Activated T-helper 1 cell treated with Interleukin-2 at 50 U/mL for 16 hours (primary cell): ENCODE measurements at places on chromosomes 11 and 22.

- no peak for DNase-seq
These were observed 163.4 kb downstream of the TRIM29 start for GRCh38 chr11:119974467-119974866.

- no peak for DNase-seq
These were observed 23.7 kb upstream of the RFPL3 start for GRCh38 chr22:32333769-32334659.

- DNase-seq, result no peak
These were observed 17.0 kb upstream of the PANX1 start for GRCh38 chr11:94111660-94112059.

- no peak for DNase-seq
These were observed 79.9 kb upstream of the VPREB1 start for GRCh38 chr22:22164541-22165272.

GRCh38 chr11:134243913-134244312, 9.2 kb downstream of the THYN1 start:
- no peak for DNase-seq

- no peak for DNase-seq
These were observed 7.5 kb upstream of the APOBEC3A start for GRCh38 chr22:38949889-38950405.

GRCh38 chr11:111168871-111169270, 76.7 kb upstream of the POU2AF2 start:
- DNase-seq, result no peak

- no peak for DNase-seq
These were observed 160.5 kb upstream of the GRK3 start for GRCh38 chr22:25403811-25404471.

DNA sequence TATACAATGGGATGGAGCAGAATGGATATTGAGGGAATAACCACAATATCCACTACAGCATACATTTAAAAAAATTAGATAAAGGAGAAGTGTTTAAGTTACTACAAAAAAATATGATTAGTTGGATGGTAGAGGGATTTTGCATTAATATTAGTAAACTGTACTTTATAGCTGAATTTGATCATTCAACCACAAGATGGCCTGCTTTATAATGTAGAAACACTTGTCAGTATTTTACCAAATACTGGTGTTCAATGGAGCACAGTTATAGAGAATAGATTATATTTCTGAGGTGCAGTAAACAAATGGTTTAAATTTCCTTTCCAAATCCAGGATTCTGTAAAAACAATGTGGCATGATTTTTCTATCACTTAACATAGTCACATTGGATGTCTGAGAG, 818.8 kb upstream of the CHORDC1 start:
- no peak for DNase-seq

DNA sequence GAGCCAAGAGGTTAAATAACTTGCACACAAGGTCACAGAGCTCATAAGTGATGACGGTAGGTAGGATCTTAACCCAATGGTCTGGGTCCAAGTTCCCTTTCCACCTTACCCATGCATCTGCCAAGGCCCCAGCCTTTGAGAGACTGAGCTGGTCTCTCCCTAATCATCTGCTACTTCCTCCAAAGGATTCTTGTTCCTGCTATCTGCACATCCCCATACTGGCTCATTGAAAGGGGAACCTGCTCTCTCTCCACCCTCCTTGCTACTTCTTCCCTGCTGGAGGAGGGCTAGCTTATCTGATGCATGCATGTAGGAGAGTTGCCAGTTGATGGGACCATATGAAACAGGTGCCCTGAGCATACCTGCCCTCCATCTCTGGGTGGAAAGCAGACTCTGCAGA, 47.7 kb downstream of the COMMD9 start:
- DNase-seq, result no peak

GRCh38 chr11:126480015-126480409, 124.5 kb downstream of the ST3GAL4 start:
- no peak for DNase-seq

DNA sequence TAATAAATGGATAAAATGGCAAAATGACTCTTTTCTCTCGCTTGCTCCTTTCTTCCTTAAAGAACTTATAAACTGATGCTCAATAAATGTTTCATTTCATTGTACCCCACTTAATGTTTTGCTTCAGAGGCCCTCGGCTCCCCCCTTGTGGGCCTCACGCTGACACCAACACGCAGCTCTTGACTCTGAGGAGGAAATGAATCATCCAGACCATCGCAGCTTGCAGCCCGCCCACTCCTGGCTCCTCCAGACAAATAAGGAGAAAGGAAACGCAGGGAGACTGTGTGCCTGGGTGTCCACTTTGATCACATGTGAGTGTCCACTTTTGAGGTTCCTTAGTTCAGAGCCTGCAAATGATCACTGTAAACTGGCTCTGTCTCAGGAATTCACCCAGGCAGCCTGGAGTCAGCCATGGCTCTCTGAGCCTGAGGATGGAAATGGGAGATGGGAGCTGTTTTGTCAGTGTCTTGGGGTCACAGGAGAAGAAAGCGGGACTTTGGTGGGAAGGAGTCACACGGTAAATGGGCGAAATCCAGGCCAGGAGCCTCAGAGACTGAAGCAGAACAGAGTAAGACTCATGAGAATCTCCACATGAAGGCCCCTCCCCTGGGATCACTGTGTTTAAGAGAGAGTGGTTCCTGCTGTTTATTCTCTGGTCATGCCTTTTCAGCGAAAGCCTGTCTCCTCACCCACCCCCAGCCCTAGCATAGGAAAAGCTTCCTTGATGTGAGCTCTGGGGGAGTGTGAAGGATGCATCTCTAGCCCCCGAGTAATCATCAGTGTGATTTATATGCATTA, 96.5 kb downstream of the CWC15 start:
- no peak for DNase-seq

- no peak for DNase-seq
These were observed 3.3 kb upstream of the LRFN4 start for GRCh38 chr11:66853242-66854229.

DNA sequence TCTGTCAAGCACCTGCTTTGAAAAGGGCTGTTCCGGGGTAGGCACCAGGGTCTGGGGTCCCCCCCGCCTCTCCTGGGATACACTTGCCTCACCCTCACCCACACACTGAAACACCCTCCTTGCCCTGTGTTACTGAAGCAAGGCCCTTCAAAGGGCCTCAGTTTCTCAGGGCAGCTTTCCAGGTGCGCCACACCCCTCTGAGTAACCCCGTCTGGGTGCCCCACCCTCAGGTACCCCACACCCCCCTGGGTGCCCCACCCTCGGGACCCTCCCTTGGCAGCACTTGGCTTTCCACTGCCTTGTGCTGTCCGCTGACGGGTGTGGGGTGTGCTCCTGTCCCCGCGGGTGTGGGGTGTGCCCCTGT, 413.6 kb downstream of the TBC1D22A start:
- DNase-seq, result no peak

GRCh38 chr22:32106930-32107329, 52.2 kb downstream of the C22orf42 start:
- no peak for DNase-seq

GRCh38 chr11:121460941-121461514, 8.3 kb upstream of the SORL1-AS1 start:
- DNase-seq, result no peak

DNA sequence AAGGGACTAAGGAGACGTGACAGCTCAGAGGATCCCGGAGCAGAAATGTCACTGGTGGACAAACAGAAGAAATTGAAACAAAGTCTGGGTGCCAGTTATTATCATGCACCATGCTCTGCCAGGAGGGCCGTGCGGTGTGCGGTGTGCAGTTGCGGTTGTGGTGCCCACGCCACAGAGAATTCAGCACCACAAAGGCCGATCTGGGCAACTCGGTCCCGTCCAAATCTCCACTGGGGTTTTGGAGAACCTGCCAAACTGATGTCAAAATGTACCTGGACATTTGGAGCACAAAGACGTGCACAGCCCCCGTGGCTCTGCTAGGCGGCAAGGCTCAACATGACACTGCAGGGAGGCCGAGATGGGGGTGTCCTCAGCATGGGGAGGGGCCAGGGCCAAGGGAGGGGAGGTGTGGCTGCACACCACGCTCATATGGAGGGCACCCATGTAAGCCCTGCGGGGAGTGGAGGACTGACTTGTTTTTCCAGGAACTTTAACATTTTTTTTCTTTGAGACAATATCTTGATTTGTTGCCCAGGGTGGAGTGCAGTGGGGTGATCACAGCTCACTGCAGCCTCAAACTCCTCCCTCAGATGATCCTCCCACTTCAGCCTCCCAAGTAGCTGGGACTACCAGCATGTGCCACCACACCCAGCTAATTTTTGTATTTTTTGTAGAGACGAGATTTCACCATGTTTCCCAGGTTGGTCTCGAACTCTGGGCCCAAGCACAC, 39.4 kb downstream of the GNB1L start:
- no peak for DNase-seq

GRCh38 chr11:877565-877964, 33.0 kb downstream of the CHID1 start:
- no peak for DNase-seq

DNA sequence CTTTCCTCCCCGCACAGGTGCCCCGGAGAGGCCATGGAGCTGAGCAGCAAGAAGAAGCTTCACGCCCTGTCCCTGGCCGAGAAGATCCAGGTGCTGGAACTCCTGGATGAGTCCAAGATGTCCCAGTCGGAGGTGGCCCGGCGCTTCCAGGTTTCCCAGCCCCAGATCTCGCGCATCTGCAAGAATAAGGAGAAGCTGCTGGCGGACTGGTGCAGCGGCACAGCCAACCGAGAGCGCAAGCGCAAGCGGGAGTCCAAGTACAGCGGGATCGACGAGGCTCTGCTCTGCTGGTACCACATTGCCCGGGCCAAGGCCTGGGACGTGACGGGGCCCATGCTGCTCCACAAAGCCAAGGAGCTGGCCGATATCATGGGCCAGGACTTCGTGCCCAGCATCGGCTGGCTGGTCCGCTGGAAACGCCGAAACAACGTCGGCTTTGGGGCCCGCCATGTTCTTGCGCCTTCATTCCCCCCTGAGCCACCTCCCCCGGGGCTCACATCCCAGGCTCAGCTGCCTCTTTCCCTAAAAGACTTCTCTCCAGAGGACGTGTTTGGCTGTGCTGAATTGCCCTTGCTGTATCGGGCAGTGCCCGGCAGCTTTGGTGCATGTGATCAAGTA, 1.3 kb downstream of the TIGD3 start:
- DNase-seq, result no peak

- DNase-seq, result no peak
These were observed 61.6 kb downstream of the METTL15 start for GRCh38 chr11:28169816-28170215.

- DNase-seq, result no peak
These were observed 811.0 kb upstream of the CCDC90B start for GRCh38 chr11:84097186-84097585.

DNA sequence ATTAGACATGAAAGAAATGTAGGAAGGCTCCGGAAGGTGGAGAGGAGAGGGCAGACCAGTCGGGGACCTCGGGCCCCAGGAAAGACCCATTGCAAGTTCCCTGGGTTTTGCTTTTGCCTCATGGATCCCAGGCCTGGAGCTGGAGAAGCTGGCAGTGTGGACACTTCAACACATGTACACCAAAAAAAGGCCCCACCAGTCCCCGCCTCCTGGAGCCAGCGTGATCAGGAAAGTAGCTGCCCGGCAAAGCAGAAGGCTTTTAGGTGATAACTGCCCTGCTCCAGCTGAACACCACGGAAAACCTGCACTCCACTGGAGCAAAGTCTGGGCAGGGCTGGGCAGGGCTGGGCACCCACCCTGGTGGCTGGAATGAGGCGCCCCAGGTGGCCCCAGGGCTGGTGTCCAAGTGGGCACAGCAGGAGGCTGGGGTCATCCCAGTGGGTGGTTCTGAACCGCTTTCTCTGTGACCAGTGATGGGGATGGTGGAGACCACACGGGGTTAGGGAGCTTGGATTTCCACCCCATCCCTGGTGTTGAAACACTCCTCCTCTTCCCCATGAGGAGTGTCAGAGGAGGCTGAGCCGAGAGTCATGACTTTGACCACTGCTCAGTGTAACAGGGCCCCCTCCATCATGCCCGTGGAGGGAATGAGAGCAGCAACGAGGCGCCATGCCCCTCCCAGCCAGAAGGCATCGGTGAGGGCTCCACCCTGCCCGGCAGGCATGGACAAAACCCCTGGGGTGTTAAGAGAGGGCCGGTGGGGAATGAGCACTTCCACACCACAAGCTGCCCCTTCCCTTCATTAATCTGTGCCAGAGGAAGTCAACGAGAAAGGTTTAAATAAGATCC, 16.9 kb upstream of the MUC5AC start:
- DNase-seq, result no peak

- DNase-seq, result no peak
These were observed 1.9 kb downstream of the MS4A10 start for GRCh38 chr11:60786811-60787567.

DNA sequence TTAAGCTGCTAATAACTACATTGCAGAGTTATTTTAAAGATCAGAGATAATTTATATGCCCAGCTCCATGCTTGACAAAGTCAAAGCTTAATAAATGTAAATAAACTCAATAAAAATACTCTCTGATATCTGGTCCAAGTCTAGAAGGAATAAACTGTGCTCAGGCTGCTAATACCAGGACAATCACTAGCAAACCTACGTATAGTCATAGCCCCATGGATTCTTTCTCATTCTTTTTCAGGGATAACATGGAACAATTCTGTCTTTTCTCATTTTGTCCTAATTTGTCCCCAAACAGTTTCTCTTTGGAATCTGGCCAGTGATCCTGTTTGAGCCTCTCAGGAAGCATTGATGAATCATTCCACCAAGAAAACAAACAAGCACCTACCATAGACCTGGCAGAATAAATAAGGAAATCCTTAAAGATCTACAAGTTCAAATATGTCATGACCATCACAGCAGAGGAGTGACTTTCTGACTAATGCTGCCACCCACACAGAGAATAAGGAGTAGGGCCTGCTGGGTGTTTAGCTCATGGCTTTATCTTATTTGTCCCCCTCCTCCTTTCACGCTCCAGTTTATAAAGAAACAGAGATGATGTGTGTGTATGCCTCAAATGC, 14.1 kb upstream of the B3GNT6 start:
- no peak for DNase-seq

- DNase-seq, result no peak
These were observed 111.7 kb downstream of the GGTLC2 start for GRCh38 chr22:22756109-22756508.

- no peak for DNase-seq
These were observed 42.9 kb upstream of the PRR5 start for GRCh38 chr22:44659140-44659539.

DNA sequence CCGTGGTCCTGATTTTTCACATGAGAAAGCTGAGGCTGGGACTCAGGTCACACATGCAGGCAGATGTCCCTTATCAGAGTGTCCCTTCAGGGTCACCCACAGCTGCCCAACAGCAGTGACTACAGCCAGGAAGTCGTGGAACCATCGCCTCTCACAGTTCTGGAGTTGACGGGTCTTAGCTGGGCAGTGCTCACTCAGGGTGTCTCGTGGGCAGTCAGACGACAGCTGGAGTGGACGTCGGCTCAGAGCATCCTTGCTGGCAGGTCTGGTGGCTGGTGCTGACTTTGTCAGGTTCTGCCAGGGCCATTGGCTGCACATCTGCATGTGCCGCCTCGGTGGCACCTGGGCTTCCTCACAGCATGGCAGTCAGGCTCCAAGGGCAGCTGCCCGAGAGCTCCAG, 35.6 kb upstream of the TH start:
- DNase-seq, result no peak

- no peak for DNase-seq
These were observed 71.2 kb downstream of the PHF21A start for GRCh38 chr11:46050003-46050461.

- no peak for DNase-seq
These were observed 890 bp upstream of the GLYATL1 start for GRCh38 chr11:58938398-58938797.

GRCh38 chr22:29093030-29093429, 20.2 kb downstream of the KREMEN1 start:
- DNase-seq, result no peak

- no peak for DNase-seq
These were observed 143.9 kb downstream of the INSC start for GRCh38 chr11:15258433-15259165.
